GM04503 (cell line): ENCODE measurements at places on chromosomes 3 and 15.

DNA sequence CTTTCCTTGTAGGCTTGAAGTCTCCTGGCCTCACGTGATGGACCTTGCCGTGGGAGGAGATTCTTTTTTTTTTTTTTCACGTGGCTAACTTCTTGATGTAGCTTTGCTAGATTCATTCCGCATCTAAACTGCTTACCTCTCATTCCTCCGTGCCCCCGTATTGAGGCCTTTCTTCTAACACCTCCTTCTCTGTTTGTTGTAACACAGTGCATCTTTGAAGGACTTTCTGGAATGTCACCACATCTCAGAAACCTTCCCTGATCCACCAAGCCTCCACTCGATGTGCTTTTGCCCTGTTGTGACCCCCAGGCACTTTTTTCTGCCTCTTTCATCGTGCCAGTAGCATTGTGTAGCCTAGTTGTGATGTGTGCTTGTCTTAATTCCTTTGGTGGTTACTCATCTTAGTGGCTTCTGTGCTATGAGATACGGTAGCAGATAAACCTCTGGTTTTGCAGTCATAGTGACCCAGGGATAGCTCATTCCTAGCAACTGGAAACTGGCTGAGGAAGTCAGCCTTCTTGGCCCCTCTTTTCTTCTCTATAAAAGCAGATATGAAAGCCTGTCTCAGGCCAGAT lies 1.6 kb upstream of the BNC1 start:
- DNase-seq = peak; percentile 92

GRCh38 chr3:40079203-40079846 lies 230.2 kb upstream of the EIF1B start:
- DNase-seq = peak; percentile 84

- no peak for DNase-seq
Measured at GRCh38 chr3:61311044-61311443, 59.8 kb upstream of the FHIT start.

- no peak for DNase-seq
Measured at GRCh38 chr3:121362035-121362734, 183.6 kb downstream of the POLQ start.

GRCh38 chr3:59185591-59186369 lies 136.0 kb upstream of the CFAP20DC start:
- DNase-seq = no peak

- DNase-seq = no peak
Measured at GRCh38 chr15:51625236-51625635, 2.7 kb upstream of the DMXL2 start.

DNA sequence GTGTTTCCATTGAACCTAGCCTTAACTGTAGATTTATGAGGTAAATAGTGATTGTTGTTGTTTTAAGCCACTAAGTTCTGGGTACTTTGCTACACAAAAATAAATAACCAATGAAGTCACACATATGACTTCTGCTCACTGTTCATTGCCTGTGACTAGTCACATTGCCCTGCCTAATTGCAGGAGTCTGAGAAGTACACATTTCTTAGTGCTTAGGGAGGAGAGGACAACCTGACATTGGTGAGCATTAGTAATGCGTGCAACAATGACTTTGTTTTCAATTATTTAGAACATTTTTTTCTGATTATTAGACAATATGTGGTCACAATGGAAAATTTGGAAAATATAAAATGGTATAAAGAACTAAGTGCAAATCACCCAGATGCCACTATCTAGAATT lies 133.2 kb upstream of the DAZL start:
- no peak for DNase-seq

DNA sequence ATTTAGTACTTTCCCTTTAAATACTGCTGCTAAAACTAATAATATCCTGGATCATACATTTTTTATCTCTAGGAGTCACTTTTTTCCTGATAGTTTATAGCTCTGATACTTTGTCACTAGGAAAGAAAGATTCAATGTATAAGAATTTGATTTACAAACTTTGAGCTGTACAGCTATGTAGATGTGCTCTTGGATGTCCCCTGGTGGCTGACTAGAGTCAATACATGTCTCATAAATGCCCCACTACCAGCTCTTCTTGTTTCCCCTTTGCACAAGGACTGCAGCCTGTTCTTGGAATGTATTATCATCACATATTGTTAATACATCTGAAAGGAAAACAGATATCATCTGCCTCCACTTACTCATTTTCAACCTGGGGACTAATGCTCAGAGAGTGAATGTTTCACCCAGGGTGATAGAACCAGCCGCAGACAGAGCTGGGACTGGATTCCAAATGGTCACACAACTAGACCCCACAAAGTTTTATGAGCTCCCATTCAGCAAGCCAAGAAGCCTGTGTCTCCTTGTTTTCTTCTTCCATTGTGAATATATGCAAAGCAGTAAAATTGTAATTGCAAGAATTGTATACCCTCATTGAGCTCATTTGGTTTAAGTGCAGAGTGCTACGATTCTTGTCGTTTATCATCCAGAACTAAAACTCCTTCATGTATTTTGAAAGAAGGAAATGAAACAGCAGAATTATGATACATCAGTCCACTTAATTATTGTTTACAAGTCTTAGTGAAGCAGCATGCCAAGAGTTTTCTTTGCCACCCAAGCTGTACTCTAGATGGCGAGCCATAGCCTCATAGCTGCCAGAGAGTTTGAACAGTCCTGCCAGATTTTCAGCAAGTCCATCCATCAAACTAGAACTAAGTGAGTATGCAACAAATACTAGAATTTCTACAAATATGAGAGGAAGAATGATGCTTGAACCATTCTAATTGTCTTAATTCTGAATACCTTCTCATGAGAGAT lies 261.6 kb upstream of the LMCD1 start:
- peak; percentile 5 for DNase-seq
